CD4-positive, alpha-beta T cell (primary cell): ENCODE measurements at places on chromosomes 4 and X.
A peak's percentile ranks its signal among the peaks of the same experiment; 100 is the strongest.

GRCh38 chr4:185282968-185283367 is 73.6 kb downstream of the SNX25 start:
- DNase-seq: no peak

- no peak for DNase-seq
Measured at GRCh38 chr4:56728512-56728911, 47.4 kb upstream of the HOPX start.

- no peak for DNase-seq
Measured at GRCh38 chr4:145199051-145199716, 18.8 kb upstream of the OTUD4 start.

- no peak for DNase-seq
Measured at GRCh38 chr4:98283219-98284189, 22.3 kb downstream of the RAP1GDS1 start.

GRCh38 chr4:48905363-48906015 is 1.1 kb downstream of the OCIAD2 start:
- DNase-seq: no peak

DNA sequence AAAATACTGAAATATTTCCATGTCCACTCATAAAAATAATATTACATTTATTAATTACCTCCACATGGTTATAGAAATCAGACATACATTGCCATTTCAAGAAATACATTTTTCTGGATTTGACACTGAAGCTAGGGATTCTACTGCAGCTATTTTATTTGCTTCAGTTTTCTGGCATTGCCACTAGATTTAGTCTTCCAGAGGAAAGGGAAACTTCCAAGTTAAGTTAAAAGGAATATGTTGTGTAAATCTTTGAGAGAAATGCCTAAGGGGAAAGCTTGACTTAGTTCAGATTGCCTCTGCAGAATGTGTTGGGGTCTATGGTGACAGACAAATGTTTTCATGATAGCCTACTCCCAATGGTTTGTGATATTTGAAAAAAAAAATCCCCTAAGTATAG is 1631.3 kb downstream of the PCDH18 start:
- DNase-seq: no peak

- no peak for DNase-seq
Measured at GRCh38 chrX:17511556-17511955, 136.6 kb downstream of the NHS start.

GRCh38 chrX:119118780-119119395 is 8.7 kb downstream of the KIAA1210 start:
- DNase-seq: peak; percentile 32

DNA sequence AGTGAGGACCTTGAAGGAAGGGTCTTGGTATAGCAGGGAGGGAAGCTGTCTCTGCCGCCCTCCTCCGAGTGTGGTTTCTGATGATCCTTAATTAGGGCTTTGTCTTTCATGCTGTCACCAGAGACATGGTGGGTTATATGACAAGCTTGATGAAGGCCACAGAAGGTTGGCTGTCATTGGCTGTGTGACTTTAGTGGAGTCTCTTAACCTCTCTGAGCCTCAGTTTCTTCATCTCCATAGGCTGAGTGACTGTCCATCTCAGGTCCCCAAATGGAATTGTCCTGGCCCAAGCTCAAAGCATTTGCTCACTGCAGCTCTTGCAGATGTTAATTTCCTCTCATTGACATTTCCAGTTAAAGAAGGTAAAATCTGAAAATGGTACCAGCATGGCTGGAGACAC is 16.6 kb upstream of the UBA6 start:
- DNase-seq: no peak

DNA sequence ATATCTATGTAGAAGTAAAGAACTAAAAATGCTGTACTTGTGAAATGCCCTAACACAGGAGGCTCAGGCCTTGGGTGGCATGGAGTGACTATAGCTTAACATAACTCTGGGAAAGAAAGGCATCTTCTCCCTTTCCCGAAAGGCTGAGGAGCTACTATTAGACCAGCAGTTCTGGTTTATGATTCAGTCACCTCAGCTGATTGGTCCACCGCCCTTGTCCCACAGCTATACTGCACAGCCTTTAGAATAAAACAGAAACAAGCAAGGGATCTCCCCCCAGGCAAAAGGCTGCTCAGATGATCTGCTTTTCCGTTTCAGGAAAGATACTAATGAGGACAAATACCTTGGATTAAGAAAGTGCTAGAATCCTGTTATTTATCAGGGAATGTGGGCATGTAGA is 171.3 kb downstream of the SNCA start:
- DNase-seq: no peak

GRCh38 chr4:159787901-159788300 is 685.0 kb downstream of the RAPGEF2 start:
- DNase-seq: no peak

- no peak for DNase-seq
Measured at GRCh38 chr4:139528377-139529005, 27.5 kb downstream of the SETD7 start.

- DNase-seq: no peak
Measured at GRCh38 chrX:3450881-3451570, 104.6 kb upstream of the MXRA5 start.

DNA sequence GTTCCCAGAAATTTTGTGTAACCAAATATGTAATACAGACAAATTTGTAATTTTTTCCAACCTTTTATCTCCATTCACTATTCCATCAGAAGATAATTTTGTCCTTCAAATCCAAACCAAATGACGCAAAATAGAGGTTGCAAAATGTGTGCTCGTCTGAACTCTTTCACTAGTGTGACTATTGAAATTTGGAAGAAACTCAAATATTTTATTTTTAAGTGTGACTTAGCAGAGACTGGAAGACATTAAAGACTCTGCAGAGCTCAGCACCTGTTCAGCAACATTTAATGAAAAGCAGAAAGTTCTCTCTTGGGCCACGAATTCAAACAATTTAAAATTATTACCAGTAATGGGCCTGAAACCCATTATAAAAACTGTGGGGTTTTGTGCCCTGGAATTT is 30.0 kb upstream of the APELA start:
- DNase-seq: no peak

- peak; percentile 68 for DNase-seq
Measured at GRCh38 chrX:129769467-129770154, 10.1 kb upstream of the SASH3 start.

DNA sequence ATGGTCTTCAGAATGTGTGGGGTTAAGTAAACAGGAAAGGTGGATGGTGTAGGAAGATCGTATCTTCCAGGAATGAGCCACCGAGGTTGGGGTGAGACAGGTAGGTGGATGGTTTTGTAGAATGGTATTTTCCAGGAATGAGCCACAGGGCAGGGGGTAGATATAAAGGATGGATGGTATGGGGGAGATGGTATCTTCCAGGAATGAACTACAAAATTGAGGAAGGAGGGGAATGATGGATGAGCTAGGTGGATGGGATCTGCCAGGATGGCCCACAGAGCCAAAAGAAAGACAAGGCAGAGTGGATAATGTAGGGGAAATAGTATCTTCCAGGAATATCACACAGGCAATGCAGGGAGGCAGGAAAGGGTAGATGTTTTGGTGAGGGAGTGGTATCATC is 60.0 kb downstream of the MAOA start:
- DNase-seq: no peak

- DNase-seq: no peak
Measured at GRCh38 chr4:158962393-158962792, 140.5 kb upstream of the RAPGEF2 start.

- no peak for DNase-seq
Measured at GRCh38 chr4:8534611-8535010, 45.6 kb upstream of the GPR78 start.

- no peak for DNase-seq
Measured at GRCh38 chr4:119105605-119106004, 30.0 kb upstream of the MYOZ2 start.

- no peak for DNase-seq
Measured at GRCh38 chr4:37802068-37802666, 24.3 kb upstream of the PGM2 start.

GRCh38 chrX:71910643-71910985 is at the start of gene NHSL2:
NHSL2 (plus strand) TSS chrX:71910845.
- no peak for DNase-seq

DNA sequence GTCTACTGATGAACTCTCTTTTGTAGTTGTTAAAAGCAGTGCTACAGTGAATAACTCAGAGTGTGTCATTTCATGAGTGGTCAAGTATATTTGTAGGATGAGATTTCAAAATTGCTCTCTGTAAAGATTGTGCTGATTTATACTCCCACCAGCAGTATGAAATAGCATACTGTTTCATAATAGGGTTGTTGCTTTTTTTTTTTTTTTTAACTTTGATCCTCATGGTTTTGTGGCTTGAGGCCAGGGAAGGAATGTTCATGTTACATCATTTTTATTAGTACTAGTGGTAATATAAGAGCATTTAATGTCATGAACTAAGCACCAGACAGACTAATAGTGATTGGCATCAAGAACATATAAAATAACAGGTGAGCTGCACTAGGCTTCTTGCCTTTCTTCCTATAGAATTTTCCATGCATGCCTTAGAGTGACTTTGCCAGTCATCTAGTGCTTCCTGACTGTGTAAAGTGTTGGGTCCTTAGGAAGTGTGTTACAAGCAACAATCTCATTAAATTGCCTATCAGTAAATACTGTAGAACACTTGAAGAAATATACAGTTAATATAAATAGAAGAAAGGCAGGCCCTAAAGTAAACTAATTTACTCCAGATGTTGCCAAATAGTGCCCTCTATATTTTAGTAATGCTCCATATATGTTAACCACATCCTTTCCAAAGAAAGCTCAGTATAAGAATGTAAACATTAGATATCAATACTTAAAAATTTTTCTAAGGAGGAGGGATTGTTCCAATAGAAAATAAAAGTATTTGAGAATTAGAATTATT is 38.6 kb upstream of the MSMO1 start:
- DNase-seq: no peak

GRCh38 chrX:29487214-29487613 is 728.1 kb upstream of the MAGEB2 start:
- no peak for DNase-seq
